A375 (cell line): ENCODE measurements at places on chromosomes 1 and 21. TPM values are rescaled to one million over a fixed set of nuclear protein-coding genes. Genes with fewer than 3 reads are reported as not detected.

The DNAJC6 gene
- 7.8 and 8.2 TPM in 2 replicates for total RNA-seq

The WLS gene
- total RNA-seq: 30.3 and 32.0 TPM in 2 replicates

The NMNAT2 gene
- total RNA-seq: 6.5 and 6.6 TPM in 2 replicates

The CLDN8 gene
- total RNA-seq: not detected in 2 replicates

The FCRL6 gene
- not detected in 2 replicates for total RNA-seq

The GNAT2 gene
- total RNA-seq: 0.34 TPM in 1 of 2 replicates, not detected in the other

The PRAMEF15 gene
- not detected in 2 replicates for total RNA-seq

The TNFRSF18 gene
- total RNA-seq: not detected in 2 replicates

The PRR9 gene
- total RNA-seq: not detected in 2 replicates

The NPHS2 gene
- 0.19 TPM in 1 of 2 replicates, not detected in the other for total RNA-seq

The TMOD4 gene
- 0.38 and 0.40 TPM in 2 replicates for total RNA-seq

The SLAMF9 gene
- 1.8 and 3.1 TPM in 2 replicates for total RNA-seq

The LRRC71 gene
- not detected in 2 replicates for total RNA-seq

The BRINP3 gene
- total RNA-seq: 0.41 and 0.69 TPM in 2 replicates

The PRPF38B gene
- total RNA-seq: 18.6 and 20.4 TPM in 2 replicates
